Cerebellar nuclear complex (tissue), 1 donor: ENCODE measurements at places on chromosomes 6 and 20.

DNA sequence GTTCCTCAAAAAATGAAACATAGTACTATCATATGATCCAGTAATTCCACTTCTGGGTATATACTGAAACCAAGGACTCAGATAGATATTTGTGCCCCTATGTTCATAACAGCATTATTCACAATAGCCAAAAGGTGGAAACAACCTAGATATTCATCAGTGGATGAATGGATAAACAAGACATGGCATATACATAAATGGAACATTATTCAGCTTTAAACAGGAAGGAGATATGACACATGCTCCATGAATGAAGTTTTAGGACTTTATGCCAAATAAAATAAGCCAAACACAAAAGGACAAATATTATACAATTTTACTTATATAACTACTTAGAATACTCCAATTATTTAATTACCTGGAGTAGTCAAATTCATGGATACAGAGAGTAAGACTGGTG lies 16.4 kb downstream of the PLCB1 start:
- DNase-seq, result no peak

DNA sequence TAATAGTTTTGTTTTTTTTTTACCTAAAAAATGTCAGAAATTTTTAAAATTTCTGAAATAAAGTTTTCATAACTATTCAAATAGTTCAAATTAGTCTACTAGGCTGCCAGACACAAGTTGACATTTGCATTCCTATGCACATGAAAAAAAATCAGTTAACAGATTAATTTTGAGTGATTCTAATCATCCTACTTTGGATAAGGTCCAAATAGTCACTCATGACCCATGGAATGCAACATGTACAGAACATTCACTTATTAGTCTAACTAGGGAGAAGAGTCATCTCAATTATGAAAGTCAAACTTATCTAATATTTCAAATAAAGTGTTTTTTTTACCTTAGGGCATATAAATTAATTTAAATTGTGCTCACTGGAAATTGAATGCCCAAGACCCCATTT lies 390.2 kb downstream of the EPM2A start:
- no peak for DNase-seq

GRCh38 chr20:41546535-41546934 lies 71.6 kb downstream of the CHD6 start:
- no peak for DNase-seq

- DNase-seq, result no peak
Observed at GRCh38 chr6:144063246-144063743, 32.1 kb downstream of the SF3B5 start.

- no peak for DNase-seq
Observed at GRCh38 chr20:21901470-21902275, 196.2 kb downstream of the PAX1 start.

GRCh38 chr6:93036835-93037234 lies 382.5 kb downstream of the EPHA7 start:
- DNase-seq, result no peak

DNA sequence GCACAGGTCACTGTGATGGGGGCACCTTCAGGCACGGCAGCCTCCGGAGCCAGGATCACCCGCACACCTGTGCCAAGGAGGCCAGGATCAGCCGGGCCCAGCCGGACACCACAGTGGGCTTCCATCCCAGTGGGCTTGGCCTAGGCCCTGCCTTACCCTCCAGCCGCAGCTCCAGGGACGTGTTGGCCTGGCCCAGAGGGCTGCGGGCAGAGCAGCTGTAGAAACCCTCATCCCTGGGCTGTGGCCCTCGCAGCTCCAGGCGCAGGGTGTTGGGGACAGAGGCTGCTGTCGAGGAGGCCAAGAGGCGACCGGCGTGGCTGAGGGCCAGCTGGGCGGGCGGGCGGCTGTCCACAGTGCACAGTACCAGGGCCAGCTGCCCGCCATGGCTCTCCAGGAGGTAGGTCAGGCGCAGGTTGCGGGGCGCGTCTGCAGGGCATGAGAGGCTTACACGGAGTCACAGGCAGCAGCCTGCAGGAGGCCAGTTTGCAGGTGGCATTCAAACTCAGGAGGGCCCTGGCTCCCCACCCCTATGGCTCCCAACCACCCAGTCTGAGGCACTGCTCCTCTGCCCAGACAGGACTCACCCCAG lies 11.0 kb upstream of the ADAM33 start:
- DNase-seq, result no peak

GRCh38 chr6:35084041-35084491 lies 57.1 kb downstream of the TCP11 start:
- DNase-seq, result no peak

GRCh38 chr6:10375391-10375969 lies 39.4 kb downstream of the TFAP2A start:
- DNase-seq, result no peak

GRCh38 chr6:109446541-109446940 lies 6.0 kb downstream of the SMPD2 start:
- no peak for DNase-seq

- DNase-seq, result no peak
Observed at GRCh38 chr6:103925317-103925716, 934.4 kb downstream of the HACE1 start.

DNA sequence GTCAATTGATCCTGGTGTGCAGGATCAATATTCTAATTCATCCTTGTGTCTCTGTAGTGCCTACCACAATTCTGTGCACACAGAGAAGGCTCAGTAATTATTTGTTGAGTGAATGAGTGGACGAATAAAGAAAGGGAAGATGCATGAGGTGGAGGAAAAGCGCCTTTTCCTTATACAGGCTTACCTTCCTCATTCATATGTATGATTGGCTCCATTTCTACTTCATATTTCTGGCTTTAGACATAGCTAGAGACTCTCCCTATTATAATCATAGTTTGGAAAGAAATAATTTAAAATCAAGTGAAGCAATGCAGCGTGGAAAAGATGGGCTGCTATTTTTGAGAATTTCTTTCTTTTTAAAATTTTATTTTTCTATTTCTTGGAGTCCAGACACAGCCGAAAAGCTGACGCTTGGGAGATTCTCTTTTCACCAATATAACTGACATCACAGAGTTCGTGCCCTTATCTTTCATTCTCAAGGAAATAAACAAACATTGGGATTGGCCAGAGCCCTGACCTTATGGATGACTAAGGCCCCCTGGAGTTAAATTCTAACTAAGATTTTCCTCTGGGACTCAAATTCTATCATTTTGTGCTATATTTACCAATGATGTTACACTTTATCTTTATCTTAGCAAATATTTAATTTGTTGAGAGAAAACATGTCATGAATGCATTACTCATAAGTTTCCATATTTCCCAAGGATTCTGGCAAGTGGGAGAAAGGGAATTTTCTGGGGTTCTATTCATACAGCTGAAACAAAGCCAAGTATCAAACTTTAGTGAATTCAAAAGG lies 48.1 kb downstream of the PRL start:
- DNase-seq, result no peak

- no peak for DNase-seq
Observed at GRCh38 chr20:8400486-8400885, 268.4 kb downstream of the PLCB1 start.
